ENCODE measurements at places on chromosomes 7 and 10.
A peak's percentile ranks its signal among the peaks of the same experiment; 100 is the strongest.

DNA sequence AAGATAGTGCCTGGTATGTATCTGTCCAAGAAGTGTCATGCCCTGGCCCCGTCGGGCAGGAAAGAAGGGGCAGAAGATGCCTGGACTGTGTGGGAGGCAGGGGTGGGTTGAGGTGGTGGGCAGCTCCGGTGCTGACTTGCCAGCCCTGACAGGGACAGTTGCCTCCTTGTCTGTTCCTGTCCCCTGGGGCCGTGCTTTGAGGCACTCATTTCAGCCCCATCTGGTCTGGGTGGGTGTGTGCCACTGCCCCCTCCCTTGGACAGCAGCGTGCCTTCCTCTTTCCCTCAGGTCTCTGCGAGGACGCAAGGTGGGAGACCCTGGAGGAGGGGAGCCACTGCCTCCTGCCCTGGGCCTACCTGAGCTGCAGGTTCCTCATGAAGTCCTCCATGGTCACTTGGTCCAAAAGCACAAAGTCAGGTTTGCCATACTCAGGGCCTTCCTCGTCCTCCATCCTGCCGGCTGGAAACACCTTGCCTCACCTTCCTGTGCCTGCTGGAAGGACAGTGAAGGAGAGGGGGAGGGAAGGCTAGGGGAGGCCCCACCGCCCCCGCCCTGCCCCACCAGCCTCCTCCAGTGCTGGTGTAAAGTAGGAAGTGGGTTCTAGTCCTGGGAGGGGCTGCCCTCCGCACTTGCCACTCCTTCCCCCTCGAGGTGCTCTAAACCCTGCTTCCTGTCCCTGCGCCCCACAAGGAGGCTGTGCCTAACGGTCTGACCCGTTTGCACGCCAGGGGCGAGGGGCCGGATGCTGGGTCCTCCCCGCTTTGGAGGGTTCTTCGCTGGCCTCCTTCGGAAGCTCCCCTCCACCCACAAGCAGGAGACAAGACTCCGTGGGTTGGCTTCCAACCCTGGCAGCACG is at the start of gene MYO1G:
Gene MYO1G (minus strand): TSS at position 505 of the 856 bp plus-strand sequence. CDS start 54 bp downstream, at position 451.
- peak; percentile 53 for DNase-seq

DNA sequence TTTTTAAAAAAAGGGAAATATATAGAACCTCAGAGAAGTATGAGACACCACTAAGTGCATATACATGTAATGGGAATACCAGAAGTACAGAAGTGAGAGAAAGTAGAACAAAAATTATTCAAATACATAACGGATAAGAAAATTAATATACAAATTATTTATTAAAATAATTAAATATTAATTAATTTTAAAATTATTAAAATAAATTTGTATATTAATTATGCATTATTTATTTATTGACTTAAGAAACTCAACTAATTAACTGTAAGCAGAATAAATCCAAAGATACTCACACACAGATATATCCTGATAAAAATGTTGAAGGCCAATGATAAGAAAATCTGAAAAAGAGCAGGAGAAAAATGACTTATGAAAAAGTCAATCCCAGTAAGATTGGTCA is 1333.5 kb upstream of the CELF2 start:
- DNase-seq = no peak

DNA sequence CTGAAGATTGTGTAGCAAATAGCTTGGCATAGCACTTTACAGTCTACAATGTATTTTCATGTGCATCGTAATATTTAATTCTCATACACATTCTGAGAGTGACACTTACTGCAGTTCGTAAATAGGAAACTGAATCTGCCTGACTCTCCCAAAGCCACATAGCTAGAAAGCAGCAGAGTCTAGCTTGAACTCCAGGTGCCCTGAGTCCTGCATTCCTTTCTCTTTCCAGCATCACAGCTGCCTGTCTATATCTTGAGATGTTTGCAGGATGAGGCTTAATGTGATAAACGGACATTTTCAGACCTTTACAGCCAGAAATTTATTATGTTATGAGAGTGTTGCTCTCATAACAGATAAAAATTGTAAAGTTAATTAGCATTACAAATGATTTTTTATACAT is 132.9 kb upstream of the PLXDC2 start:
- DNase-seq = no peak

DNA sequence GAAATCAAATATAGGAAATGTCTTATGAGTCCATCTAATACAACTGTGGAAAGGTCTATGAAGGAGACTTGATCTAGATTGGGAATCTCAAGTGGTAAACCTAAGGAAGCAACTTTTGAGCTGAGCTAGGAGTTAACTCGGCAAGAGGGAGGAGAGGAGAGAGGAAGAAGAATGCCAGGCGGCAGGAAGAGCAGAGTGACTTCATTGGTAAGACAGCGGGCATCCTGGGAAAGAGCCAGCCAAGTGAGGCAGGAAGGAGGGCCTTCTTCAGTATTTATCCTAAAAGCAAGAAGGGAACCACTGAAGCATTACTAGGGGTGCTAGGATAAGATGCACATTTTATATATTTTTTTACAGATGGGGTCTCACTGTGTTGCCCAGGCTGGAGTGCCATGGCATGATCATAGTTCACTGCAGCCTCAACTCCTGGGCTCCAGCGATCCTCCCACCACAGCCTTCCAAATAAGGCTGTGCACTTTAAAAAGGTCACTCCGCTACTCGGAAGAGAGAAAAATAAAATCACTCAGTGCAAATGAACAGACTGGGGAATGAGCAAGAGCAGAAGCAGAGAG is 2.0 kb downstream of the BCL7B start:
- no peak for DNase-seq

All from femur (tissue), 1 donor.